ENCODE measurements at places on chromosomes 3 and 15.

GRCh38 chr3:127204841-127205582, 12.1 kb downstream of the PRR23E start:
- no peak for DNase-seq

- DNase-seq, result no peak
These were observed 154.1 kb downstream of the ADAMTS17 start for GRCh38 chr15:100187677-100188076.

GRCh38 chr15:90203922-90204321, 2.8 kb downstream of the SEMA4B start:
- no peak for DNase-seq

DNA sequence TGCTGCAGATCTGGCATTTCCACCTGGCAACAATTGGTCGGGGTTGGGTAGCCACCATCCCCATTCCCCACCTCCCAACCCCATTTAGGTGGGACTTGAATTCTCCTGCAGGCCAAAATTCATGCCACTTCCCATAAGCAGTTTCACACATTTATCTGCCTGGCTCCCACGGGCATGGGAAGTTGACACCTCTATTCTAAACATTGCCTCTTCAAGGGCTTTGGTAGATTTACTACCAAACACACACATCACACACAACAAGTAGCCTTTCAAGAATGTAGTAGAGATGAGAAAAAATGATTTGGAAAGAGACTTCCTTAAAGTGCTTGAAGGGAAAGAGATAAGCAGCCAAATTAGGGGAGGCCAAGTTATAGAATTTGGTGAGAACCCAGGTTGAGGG, 30.9 kb downstream of the ZBTB38 start:
- no peak for DNase-seq

- no peak for DNase-seq
These were observed 4.2 kb downstream of the MFGE8 start for GRCh38 chr15:88908697-88909621.

DNA sequence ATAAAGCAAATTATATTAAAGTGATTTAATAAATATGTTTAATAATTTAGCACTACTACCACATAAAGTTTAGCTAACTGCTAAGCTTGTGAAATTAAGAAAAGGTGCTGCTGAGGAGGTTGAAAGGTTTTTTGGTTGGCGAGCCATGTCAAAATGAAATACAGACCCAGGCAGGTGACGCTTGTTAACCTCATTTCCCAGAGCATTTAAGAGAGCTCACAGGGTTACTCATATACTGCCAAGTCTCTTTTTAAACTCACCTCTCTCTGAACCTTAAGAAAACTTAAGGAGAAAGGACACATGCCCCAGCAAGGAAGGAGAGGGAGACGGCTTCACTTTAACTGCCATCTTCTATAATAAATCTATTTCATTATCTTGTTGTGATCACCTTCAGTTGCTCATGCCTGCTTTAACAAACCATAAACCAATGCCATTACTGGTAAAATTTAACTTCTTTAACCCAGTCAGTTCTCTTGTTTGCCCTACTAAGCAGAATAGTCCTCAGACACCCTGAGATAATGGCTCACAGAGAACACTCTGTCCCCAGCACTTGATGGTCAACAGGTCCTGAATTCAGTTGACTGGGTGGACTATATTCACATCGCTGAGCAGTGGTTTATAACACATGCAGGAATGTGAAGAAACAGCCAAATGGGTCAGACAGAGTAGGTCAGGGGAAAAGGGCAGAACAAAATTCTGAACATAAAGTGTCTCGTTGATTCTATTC, 540.1 kb downstream of the UNC13C start:
- DNase-seq, result no peak

DNA sequence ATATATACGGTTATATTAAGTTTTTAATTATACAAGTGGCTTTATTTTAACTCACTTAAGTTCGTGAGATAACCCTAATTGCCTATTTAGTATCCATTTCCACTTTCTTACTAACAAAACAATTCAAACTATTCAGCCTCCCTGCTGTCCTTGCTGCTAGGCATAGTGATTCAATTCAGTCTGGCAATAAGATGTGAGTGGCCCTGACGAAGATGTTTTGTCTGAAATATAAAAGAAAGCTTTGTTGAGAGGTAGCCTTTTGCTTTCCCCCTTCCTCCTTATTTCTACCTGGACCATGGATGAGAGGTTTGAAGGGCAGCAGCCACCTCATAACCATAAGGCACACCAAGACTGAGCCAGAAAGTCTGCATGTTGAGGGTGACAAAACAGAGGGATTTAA, 89.3 kb upstream of the TRIM42 start:
- no peak for DNase-seq

DNA sequence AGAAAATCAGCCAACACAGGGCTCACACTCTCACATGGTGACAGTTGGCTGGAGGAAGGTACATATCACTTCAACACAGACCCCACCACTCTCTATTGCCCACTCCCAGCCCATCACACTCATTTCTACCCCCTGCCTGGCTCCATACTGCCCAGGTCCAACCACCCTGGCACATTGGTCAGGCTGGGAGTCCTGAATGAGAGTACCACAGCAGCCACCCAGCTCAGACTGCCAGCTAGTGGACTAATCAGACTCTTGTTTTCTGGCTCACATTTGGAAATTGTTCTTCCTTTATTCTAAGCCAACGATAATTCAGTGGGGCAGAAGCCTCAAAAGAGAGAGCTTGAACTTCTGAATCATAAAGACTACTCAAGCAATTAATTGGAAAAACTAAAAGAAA, 20.0 kb downstream of the MRPL46 start:
- no peak for DNase-seq

DNA sequence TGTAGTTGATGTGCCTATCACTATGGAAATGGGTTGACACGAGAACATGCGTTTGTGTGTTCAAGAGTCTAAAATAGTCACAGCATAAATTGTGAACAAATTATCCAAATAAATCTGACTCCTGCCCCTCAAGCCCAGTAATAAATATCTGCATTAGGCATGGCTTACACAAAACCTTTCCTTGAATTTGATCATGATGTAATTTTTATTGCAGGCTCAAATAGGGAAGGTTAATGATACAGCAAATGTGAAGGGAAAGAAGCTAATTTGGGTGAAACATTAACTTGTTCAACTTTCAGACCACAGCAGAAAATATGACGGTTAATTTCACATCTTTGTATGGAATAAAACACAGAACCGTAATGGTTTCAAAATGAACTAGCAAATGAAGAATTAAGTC, 74.6 kb downstream of the WNT5A start:
- no peak for DNase-seq

GRCh38 chr3:118525077-118525476, 509.6 kb downstream of the IGSF11 start:
- no peak for DNase-seq

- no peak for DNase-seq
These were observed 298.1 kb downstream of the NSUN3 start for GRCh38 chr3:94360987-94361386.

DNA sequence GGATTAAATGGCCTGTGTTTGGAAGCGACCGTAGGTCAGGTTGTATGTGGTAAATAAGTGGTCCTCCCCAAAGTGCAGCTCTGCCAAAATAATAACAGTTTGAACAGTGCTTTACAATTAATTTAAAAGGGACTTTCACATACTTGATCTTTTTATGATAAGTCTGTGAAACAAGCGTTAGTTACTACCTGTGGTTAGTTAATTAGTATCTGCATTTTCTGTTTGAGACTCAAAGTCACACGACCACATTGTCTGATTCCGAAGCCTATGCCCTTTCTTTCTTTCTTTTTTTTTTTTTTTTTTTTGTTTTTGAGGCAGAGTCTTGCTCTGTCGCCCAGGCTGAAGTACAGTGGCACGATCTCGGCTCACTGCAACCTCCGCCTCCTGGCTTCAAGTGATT, 45.1 kb downstream of the ATG7 start:
- no peak for DNase-seq

DNA sequence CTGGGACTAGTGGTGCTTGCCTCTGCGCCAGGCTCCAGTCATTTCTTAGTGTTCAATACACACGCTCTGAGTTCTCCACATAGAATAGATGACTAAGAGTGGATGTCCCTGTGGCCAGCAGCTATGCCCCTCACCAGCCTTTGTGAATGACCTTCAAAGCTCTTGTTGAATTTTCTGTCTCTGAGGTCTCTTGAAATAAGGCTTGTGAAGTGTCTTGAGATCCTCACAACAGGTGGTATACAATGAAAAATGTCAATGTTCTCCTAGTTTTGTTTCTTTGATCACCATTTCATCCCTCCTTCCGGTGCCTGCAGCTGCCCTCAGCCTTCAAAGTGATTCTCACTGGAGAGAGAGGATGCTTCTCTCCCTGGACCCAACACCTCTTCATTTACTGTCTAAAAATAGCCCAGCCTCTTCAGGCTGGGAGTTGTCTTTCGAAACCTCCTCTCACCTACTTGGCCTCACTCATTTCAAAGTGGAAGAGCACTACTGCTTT, 5.4 kb downstream of the MAPKBP1 start:
- no peak for DNase-seq
